ENCODE measurements at places on chromosomes 5 and 9. TPM values are rescaled to one million over a fixed set of nuclear protein-coding genes. Genes with fewer than 3 reads are reported as not detected.

DNA sequence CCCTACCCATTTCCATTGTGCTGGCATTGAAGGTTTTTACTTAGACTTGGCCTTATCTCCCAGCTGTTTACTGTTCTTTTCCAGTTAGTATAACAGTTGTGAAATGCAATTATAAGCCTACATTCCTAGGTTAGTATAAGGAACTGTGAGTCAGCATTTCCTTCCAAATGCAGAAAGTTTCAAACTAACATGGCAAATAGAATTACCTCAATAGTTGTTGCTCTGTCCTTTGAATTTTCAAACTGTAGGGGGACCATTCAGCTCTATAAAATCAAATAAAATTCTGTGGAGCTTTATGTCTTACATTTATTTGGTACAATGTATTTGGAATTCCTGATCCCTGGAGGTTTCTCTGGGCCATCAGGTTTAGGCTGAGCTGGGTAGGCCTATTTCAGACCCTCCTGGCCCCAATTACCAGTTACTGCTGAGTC lies 47.2 kb downstream of the ARHGEF28 start:
- no peaks in the 10 kb centered on the region for H3K36me3 ChIP-seq
- DNase-seq = no peak
- peak overlapping the region; percentile 58 for H3K27ac ChIP-seq
- no peak overlapping the region for H3K4me3 ChIP-seq

GRCh38 chr9:136837146-136837855 lies 5.0 kb upstream of the AJM1 start:
- peaks cover 10% of the 10 kb centered on the region for H3K36me3 ChIP-seq
- no peak for DNase-seq
- no peaks in the 10 kb centered on the region for H3K27me3 ChIP-seq
- H3K27ac ChIP-seq = no peak overlapping the region
- H3K4me1 ChIP-seq = peaks cover 11% of the 10 kb centered on the region

DNA sequence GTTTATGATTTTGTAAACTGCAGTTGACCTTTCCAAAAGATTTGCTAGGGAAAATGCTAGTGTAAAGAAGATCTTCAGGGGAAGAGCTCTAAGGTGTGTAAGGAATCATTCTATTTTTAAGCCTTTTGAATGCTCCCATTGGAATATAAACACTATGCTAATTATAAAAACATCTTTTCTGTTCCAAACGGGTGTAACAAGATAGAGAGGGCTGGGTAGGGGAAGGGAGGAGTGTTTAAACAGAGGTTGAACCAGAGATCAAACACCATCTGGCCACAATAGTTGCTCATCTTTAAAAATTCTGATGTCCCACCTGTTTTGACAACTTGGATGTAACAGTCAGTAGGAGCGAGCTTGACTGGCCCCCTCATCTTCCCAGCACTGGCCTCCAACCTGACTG lies 38.4 kb downstream of the ZNF618 start:
- no peak for DNase-seq
- H3K27ac ChIP-seq = no peak overlapping the region
- H3K36me3 ChIP-seq = no peaks in the 10 kb centered on the region
- no peak overlapping the region for H3K4me3 ChIP-seq
- no peaks in the 10 kb centered on the region for H3K4me1 ChIP-seq

- H3K27me3 ChIP-seq = peaks cover 53% of the 10 kb centered on the region
- DNase-seq = peak; percentile 80
- H3K36me3 ChIP-seq = no peaks in the 10 kb centered on the region
- H3K4me3 ChIP-seq = no peak overlapping the region
- no peak overlapping the region for H3K27ac ChIP-seq
These were observed 7.0 kb downstream of the IGFBPL1 start for GRCh38 chr9:38417003-38417945.

NMUR2 gene
- not detected for total RNA-seq

DNA sequence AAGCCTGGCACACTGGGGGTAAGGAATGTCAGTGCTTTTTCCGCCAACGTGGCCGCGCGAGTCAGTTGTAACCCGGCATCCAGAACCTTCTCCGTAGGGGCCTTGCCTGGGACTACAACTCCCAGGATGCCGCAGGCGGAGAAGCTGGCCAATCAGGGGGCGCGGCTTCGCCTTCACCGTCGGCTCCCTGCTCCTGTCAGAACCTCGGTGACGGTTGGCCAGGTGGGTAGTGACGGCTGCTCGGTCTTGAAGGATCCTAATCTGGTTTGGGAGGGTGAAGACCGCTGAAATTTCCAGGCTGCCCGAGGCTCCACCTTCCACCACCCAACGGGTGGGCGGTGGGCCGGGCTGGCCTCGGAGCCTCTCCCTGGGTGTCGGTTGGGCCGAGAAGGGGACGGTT lies at the start of gene C5orf58:
TSS of gene C5orf58 (plus strand) at position 200 of the 400 bp plus-strand sequence. CDS start 1,992 bp downstream, outside the sequence.
- peaks cover 4% of the 10 kb centered on the region for H3K27me3 ChIP-seq
- no peaks in the 10 kb centered on the region for H3K4me1 ChIP-seq
- H3K36me3 ChIP-seq = no peaks in the 10 kb centered on the region

DNA sequence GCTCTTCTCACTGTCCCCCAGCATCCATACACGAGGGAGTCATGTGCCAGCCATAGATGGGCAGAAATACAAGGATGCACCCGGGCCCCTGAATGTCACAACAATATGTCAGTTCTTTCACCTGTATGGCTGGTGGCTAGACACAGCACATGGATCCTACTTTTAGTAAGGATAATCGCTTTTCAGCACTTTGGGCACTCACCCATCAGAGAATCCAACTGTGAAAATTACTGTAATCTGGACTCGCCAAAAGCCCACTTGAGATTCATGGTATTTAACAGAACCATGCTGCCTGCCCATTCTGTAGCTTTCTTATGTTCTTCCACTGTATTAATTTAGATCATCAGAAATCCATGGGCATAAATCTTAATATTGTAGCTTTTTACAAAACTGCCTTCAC lies 124.8 kb downstream of the FRMD3 start:
- H3K36me3 ChIP-seq = no peaks in the 10 kb centered on the region
- H3K4me1 ChIP-seq = no peaks in the 10 kb centered on the region
- H3K4me3 ChIP-seq = no peak overlapping the region
- H3K27me3 ChIP-seq = no peaks in the 10 kb centered on the region

- H3K4me1 ChIP-seq = no peaks in the 10 kb centered on the region
- H3K27me3 ChIP-seq = no peaks in the 10 kb centered on the region
- peaks cover 43% of the 10 kb centered on the region for H3K36me3 ChIP-seq
- H3K27ac ChIP-seq = no peak overlapping the region
These were observed 32.1 kb upstream of the SARDH start for GRCh38 chr9:133770076-133770777.

- no peak overlapping the region for H3K4me3 ChIP-seq
- no peaks in the 10 kb centered on the region for H3K27me3 ChIP-seq
- no peak overlapping the region for H3K27ac ChIP-seq
- no peak for DNase-seq
These were observed 126.4 kb downstream of the CRB2 start for GRCh38 chr9:123482295-123482968.

DNA sequence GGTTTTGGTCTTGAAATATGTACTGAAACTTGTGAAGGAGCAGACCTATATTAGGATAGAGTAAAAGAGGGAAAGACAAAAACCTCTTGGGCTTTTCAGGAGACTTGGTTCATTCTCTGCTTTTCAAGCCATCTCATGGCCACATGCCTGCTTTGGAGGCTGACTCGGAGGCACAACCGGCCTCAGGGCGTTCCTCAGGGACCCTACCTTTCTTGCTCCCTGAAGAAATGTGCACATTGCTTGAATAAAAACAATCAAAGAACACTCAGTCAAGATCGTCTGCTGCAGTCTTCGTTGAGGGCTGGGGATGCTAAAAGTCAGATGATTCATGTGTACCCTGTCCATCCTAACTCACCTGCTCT lies 994 bp downstream of the IRGM start:
- H3K36me3 ChIP-seq = no peaks in the 10 kb centered on the region
- H3K4me1 ChIP-seq = no peaks in the 10 kb centered on the region
- H3K27me3 ChIP-seq = peaks cover 7% of the 10 kb centered on the region

GRCh38 chr5:35247648-35248034 lies 17.4 kb upstream of the PRLR start:
- H3K4me1 ChIP-seq = peaks cover 13% of the 10 kb centered on the region
- DNase-seq = peak; percentile 79
- H3K36me3 ChIP-seq = no peaks in the 10 kb centered on the region
- H3K27me3 ChIP-seq = no peaks in the 10 kb centered on the region

GRCh38 chr9:89664010-89664409 lies 59.2 kb downstream of the GADD45G start:
- H3K27ac ChIP-seq = no peak overlapping the region
- no peak overlapping the region for H3K4me3 ChIP-seq
- no peaks in the 10 kb centered on the region for H3K27me3 ChIP-seq

DNA sequence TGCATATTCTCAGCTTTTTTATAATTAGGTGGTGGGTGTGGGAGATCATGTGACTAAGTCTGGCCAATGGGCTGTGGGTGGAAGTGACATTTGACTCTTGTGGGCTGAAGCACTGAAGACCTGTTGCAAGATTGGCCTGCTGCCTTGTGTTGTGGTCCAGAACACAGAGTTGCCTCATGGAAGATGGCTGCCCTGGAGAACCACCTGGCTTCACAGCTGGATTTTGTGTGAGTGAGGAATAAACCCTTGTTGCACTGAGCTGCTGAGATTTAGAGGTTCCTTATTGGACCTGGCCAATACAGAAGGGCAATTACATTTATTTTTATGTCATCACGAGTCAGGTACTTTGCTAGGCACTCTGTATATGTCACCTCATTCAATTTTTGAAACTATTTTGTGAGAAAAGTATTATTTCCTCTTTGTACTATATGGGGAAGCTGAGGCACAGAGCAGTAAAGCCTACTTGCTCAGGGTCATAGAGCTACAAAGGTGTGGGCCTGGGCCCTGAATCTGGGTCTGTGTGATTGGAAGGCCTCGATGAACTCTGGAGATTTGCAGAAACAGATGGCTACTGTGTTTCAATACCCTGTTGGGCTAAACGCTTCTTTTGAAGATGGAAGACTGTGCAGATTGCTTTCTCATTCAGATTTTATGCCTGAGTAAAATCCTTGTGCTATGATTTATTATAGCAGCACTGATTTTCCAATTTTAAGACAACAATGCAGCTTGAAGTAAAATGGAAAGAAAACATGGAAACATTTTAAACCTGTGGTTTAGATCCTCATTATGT lies 71.2 kb upstream of the TBC1D2 start:
- H3K27me3 ChIP-seq = no peaks in the 10 kb centered on the region
- DNase-seq = peak; percentile 47
- H3K36me3 ChIP-seq = no peaks in the 10 kb centered on the region
- no peak overlapping the region for H3K4me3 ChIP-seq
- H3K27ac ChIP-seq = no peak overlapping the region

DBH gene
- not detected for total RNA-seq

DNA sequence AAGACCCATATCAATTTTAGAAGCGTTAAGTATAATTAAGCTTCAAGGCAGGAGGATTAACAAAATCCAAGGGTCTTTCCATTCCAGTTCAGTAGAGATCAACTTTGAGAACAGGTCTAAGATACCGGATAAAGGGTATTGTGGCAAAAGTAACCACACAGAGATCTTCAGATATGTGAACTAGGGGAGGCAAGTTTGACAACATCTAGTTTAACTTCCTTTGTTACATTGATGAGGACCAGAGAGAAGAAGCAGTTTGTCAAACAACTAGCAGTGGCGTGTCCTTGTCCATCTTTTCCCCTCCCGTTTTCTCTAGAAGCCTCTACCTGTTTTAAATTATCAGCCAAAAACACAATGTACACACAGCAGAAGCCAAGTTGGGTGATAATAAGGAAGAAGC lies 8.6 kb downstream of the SLC36A2 start:
- no peak overlapping the region for H3K4me3 ChIP-seq
- no peaks in the 10 kb centered on the region for H3K36me3 ChIP-seq

GRCh38 chr9:124414612-124415011 lies 630 bp downstream of the PSMB7 start:
- peaks cover 42% of the 10 kb centered on the region for H3K36me3 ChIP-seq
- peak; percentile 73 for DNase-seq
- peak overlapping the region; percentile 88 for H3K27ac ChIP-seq
- H3K27me3 ChIP-seq = no peaks in the 10 kb centered on the region
- H3K4me1 ChIP-seq = peaks cover 36% of the 10 kb centered on the region
